ENCODE measurements at places on chromosomes 2 and 18. TPM values are rescaled to one million over a fixed set of nuclear protein-coding genes. Genes with fewer than 3 reads are reported as not detected.

Gene GALNT3
- 0.92 TPM for polyA plus RNA-seq

Gene IL36A
- not detected for polyA plus RNA-seq

Gene CENPA
- polyA plus RNA-seq: 0.17 TPM

Gene SRBD1
- polyA plus RNA-seq: 4.0 TPM

Gene CD8B
- 0.39 TPM for polyA plus RNA-seq

Gene PRKAG3
- 0.08 TPM for polyA plus RNA-seq

Gene TBR1
- not detected for polyA plus RNA-seq

Gene CROCC2
- 0.01 TPM for polyA plus RNA-seq

Gene OTOS
- not detected for polyA plus RNA-seq

Gene TMEM178A
- polyA plus RNA-seq: 0.21 TPM

Gene SLC11A1
- polyA plus RNA-seq: 3.8 TPM

Gene AGAP1
- 5.8 TPM for polyA plus RNA-seq

Gene EN1
- polyA plus RNA-seq: not detected

Gene IL36RN
- polyA plus RNA-seq: not detected

Gene STPG4
- not detected for polyA plus RNA-seq

Gene KCNS3
- polyA plus RNA-seq: 0.96 TPM

Gene MC4R
- not detected for polyA plus RNA-seq

Data from liver (tissue), 10 donors.